Body of pancreas (tissue), 4 donors: ENCODE measurements at places on chromosomes 6 and 20.
A peak's percentile ranks its signal among the peaks of the same experiment; 100 is the strongest.

DNA sequence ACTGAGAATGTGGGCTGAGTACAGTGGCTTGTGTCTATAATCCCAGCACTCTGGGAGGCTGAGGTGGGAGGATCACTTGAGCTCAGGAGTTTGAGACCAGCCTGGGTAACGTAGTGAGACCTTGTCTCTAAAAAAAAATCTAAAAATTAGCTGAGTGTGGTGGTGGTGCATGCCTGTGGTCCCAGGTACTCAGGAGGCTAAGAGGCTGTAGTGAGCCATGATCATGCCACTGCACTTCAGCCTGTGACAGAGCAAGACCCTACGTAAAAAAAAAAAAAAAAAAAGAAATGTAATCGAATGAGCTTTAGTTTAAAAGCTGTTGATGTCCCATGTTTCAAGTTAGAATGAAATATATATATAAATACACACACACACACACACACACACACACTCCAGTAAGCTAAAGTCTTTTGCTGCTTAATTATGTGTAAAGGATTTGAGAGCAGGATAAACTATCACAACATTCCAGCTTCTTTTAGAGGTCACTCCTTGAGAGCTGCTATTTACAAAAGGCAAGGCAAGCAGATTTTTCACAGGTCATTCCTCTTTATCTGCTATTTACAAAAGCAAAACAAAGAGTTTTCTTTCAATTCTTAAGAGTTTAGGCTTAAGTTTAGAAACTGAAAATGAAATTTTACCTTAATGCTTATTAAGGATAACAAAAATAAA lies 4.7 kb upstream of the MICAL1 start:
- no peak for DNase-seq

DNA sequence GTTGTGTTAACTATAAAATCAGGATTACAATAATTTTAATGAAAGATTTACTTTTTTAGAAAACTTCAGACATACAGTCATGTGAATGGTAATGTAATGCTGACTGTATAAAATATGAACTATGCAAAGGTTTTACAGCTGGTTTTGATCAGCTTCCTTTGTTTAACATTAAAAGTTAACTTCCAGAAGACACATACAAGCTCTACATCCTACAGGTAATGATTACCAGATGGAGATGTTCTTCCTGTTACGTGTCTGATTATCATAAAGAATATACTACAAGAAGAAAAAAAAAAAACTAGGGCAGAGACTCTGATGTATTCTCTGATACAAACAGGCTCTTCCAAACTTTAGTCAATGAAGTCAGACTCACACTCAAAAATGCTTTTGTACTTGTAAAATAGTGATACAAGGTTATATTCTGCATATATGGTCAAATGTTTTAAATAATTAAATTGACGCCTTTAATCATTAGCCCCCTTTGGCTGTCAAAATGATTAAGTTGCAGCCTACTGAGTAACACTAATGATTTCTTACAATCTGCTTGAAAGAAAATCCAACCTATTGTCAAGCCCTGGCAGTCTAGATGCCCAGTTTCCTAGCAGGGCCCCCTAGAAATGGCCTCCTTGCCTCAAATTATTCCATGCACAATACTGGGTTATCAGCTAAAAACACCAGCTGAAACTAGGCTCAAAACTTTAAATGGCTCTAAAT lies 251.8 kb upstream of the RUNX2 start:
- DNase-seq: no peak

- no peak for DNase-seq
These were observed 74.9 kb upstream of the FOXP4 start for GRCh38 chr6:41471064-41471895.

DNA sequence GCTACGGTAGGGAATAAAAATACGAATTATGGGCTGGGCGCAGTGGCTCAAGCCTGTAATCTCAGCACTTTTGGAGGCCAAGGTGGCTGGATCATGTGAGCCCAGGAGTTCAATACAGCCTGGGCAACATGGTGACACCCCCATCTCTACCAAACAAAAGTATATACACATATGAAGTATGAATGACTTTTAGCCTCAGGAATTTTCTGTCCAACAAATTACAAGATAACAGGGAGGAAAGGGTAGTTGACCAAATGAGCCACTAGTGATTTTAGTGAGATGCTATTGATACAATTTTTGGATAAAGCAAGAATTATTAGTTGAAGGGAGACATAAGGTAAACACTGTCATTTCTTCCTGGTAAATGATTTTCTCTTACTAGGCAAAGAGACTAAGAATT lies 328.2 kb downstream of the SYNE1 start:
- DNase-seq: no peak

DNA sequence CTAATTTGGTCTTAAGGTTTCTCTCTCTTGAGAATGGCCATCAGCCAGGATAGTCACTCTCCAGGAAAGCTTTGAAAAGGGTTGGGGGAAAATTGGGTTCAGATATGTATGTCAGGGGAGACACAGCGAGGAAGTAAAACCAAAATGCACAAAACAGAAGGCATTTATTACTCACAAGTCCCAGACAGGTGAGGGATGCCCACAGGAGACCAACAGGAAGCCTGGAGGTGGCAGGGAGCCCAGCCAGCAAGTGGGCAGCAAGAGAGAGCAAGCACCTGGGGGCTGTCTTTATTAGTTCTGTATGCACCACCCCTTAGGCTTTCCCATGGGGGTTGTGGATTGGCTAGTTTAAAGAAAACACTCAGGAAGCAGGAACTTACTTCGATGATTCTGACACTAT lies 707.7 kb downstream of the KIF16B start:
- no peak for DNase-seq

DNA sequence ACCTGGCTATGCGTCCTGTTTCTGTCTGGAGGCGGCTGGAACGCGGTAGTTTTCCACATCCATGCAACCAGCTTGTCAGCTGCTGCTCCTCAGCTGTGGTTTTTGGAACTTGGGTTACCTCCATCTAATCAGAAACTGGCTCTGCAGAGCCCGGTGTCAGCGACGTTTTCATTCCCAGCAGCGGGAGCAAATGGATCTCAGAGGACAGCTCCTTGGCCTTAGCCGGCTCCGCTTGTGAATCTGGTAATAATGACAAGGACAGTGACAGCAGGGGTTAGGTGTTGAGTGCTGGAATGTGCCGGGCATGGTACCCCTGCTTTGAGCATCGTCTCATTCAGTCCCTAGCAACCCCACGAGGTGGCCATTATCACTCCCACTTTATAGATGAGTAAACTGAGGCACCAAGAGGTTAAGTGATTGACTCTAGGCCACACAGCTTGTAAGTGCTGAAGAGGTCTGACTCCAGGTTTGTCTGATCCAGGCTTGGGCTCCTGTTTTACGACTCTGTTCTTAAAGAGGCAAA lies 1.3 kb downstream of the SLCO4A1 start:
- no peak for DNase-seq

GRCh38 chr6:43990275-43990626 lies 137.0 kb downstream of the MRPL14 start:
- no peak for DNase-seq

DNA sequence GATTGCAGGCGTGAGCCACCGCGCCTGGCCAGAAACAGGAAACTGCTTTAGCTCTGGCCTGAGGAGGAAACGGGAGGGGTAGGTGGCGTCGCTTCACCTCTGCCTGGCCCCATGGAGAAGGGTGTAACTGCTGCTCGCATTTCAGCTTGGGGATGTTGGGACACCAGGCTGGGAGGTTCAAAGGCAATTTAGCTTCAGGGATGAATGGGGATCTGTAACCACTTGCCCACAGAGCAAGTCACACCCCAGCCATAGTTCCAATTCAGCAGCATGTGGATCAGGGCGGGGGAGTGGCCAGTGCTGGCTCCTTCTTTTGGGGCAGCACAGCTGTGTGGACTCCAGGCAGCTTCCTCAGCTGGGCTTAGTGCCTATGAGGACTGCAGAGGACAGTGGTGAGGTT lies 34.8 kb upstream of the NUP153 start:
- DNase-seq: no peak

- peak; percentile 22 for DNase-seq
These were observed 868 bp downstream of the MC3R start for GRCh38 chr20:56249244-56249955.

DNA sequence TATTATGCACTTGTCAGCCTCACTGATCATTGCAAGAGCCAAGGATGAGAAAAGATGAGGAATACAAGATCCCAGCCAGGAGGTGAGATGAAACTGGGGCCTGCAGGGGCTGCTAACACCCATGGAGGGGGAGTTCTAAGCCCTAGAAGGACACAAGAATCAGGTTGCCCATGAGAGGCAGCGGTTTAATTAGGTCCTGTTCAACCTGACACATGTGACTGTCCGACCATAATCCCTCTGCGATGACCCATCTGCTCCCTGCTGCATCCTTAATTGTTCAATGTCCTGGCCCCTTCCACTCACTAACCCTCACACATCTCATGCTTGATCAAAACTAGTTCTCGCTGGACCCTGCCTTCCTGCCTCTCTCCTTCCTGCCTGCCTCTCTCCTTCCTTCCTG lies 52.2 kb upstream of the NNAT start:
- no peak for DNase-seq

GRCh38 chr20:47118641-47119040 lies 224.0 kb downstream of the EYA2 start:
- DNase-seq: no peak

DNA sequence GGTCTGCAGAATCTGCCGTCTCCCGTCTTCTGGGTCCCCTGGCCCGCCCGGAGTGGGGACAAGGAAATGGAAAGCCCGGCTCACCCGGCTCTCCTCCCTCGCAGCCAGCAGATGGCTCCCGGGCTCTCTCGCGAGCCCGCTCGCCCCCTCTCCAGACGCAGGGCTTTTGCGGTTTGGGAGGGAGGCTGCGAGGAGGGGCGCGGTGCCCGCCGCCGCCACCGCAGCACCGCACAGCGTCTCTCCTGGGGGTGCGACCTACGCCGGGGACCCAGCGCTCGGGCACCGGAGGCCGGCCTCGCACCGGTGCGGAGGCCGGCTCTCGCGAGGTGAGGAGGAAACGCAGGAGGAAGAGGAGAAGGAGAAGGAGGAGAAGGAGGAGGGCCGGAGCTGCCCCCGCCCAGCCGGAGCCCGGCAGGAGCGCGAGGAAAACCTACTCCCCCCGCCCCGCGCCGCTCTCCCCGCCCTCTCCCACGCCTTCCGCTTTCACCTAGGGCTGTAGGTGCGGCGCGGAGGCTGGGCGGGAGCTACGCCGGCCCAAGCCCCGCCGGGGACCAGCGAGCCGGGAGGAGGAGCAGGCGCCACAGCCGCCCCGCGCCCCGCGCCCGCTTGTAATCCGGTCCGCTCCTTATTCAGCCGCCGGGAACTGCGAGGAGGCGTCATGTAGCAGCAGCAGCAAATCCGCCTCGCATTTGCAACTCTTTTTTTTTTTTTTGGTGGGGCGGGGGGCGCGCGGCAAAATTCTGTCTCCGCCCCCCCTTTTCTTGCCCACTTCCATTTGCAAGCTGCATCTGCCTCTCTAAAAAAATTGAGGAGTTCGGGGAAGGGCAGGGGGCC lies at the start of gene CARMIL1:
Gene CARMIL1, plus strand, starts transcription at position 461 of the 834 bp plus-strand sequence. CDS start 422 bp downstream, outside the sequence.
- peak; percentile 93 for DNase-seq

GRCh38 chr20:62208795-62209755 lies 11.0 kb downstream of the HRH3 start:
- peak; percentile 41 for DNase-seq

GRCh38 chr6:33205191-33206026 lies 954 bp downstream of the HSD17B8 start:
- no peak for DNase-seq

DNA sequence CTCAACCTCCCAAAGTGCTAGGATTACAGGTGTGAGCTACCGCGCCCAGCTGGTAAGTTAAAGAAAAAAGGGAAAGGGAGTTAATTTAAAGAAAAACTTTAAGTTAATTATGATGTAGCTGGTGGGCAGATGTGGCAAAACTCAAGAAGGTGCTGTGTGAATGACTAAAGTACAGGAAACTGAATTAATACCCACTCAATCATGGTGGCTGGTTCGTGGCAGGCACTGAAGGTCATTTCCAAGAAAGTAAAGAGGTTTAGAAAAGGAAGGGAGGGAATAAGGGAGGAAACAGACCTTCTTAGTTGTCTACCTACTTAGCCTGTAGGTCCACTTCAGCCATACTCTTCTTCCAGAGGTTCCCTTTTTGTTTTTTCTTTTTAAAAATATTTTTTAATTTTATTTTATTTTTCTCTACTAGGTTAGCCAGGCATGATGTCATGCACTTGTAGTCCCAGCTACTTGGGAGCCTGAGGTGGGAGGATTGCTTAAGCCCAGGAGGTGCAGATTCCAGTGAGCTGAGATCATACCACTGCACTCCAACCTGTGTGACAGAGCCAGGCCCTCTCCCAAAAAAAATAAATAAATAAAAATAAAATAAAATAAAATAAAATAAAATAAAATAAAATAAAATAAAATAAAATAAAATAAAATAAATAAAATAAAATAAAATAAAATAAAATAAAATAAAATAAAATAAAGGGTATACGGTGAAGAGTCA lies 11.9 kb upstream of the TGM3 start:
- peak; percentile 23 for DNase-seq

- DNase-seq: no peak
These were observed 93.4 kb downstream of the MBOAT1 start for GRCh38 chr6:20118892-20119291.

GRCh38 chr6:74256381-74256780 lies 560.4 kb downstream of the CD109 start:
- DNase-seq: no peak

DNA sequence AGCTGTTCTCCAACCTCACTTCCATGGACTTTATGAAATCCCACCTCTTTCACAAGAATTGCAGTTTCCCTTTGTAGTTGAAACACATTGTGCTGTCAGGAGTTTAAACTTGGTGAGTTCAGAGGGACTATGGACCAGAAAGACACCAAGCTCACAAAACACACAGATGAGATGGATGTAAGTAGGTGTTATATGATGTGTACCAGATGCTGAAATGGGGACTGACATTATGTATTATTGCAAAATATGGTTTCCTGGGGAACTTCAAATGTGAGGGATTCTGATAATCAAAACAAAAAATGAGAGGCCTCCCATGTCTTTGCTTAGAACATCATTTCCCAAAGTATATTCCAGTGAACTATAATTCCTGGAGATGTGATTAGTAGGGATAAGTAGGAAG lies 401.1 kb upstream of the ARID1B start:
- no peak for DNase-seq

DNA sequence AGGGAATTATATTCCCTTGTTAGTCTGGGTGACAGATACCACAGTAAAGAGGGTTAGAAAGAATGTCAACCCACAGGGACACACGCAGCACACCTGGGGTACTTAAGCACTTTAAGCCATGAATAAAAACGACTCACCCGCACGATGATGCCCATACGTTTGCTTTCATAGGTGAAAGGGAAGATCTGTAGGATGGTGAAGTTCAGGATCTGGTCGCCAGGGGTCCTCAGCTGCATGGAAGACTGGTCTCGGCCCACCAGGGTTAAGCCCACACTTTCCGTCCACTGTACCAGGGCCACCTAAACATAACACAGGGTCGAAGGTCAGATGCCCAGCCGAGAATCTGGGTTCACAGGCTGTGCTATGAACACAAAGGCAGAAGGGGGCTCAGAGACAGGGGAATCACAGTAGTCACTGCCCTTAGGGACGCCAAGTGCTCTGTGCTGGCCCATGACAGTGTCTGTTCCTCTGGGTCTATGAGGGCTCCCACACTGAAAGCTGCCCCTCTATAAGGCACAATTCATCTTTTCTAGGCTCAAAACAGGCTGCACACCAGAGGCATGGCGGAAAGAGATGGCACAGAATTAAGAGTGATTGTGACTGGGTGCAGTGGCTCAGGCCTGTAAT lies 96.8 kb upstream of the NFATC2 start:
- DNase-seq: peak; percentile 81
